ENCODE measurements at places on chromosomes 12 and 14.

DNA sequence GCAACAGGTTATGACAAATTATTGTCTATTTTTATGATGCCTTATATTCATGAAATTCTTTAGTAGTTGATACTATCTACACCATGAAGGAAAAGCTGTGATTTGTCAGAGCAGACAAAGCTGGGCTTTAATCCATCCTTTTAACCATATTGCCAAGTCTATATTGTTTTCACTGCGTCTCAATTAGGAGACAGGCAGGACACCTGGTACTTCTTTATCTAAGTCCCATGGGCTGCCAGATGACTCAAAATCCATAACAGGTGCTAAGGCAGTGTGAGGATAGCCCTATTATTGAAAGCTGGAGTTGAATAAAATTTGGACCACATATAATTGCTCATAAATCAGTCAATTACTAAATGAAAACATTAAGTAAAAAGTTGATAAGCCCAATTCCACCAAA is 22.6 kb downstream of the INSM2 start:
- no peak for DNase-seq

DNA sequence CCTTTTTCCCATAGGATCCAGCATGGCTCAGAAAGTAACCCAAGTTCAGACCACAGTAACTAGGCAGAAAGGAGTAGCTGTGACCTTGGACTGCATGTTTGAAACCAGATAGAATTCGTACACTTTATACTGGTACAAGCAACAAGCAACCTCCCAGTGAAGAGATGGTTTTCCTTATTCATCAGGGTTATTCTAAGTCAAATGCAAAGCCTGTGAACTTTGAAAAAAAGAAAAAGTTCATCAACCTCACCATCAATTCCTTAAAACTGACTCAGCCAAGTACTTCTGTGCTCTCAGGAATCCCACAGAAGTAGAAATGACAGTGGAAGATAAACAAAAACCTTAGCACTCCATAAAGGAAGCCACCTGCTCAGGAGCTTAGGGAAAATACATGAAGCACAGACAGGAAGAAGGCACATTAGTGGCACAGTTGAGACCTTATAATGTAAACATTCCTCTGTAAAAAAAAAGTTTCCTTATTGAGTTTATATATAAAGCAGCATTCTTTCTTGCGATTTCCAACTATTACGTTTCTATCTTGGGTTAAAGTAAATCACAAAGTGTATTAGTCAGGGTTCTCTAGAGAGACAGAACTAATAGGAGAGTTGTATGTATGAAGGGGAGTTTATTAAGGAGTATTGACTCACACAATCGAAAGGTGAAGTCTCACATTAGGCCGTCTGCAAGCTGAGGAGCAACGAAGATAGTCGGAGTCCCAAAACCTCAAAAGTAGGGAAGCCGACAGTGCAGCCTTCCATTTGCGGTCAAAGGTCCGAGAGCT is 398.4 kb downstream of the DAD1 start:
- no peak for DNase-seq

DNA sequence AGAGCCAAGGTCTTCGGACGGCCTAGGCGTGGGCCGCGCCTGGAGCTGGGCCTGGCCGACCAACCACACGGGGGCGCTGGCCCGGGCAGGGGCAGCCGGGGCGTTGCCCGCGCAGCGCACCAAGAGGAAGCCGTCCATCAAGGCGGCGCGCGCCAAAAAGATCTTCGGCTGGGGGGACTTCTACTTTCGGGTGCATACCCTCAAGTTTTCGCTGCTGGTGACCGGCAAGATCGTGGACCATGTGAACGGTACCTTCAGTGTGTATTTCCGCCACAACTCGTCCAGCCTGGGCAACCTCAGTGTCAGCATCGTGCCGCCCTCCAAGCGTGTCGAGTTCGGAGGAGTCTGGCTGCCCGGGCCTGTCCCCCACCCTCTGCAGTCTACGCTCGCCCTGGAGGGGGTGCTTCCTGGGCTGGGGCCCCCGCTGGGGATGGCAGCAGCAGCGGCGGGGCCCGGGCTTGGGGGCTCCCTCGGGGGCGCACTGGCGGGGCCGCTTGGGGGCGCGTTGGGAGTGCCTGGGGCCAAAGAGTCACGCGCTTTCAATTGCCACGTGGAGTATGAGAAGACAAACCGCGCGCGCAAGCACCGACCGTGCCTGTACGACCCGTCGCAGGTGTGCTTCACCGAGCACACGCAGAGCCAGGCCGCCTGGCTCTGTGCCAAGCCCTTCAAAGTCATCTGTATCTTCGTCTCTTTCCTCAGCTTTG is 4.4 kb upstream of the SHMT2 start:
- no peak for DNase-seq

GRCh38 chr14:36901861-36902260 is 240.2 kb downstream of the PAX9 start:
- no peak for DNase-seq

DNA sequence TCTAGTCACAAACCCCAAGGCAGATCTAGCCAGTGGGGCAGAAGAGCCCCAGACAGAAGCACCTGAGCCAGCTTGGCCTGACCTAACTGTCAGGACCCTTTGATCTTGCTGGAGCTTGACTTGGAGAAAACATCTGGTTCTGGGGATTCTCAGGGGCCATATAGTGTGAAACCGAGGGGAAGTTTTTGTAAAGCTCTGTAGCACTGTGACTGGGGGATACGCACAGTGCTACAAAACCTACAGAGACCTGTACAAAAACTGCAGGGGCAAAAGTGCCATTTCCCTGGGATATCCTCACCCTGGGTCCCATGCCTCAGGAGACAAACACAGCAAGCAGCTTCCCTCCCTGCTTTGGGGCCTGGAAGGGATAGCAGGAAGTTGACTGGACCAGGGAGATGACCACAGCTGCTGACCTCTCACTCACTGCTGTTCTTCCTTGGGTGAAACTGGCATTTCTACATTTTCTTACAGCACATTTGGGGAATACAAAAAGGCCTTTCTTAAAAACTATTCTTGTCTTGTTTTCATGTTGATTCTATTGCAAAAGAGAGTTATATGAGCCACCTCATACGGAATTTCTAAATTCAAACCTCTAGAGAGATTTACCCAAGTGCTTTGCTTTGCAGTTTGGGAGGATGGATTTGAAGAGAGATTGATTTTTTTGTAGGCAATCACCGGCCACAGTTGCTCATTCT is 140.0 kb downstream of the DAD1 start:
- no peak for DNase-seq

GRCh38 chr12:111215881-111216280 is 153.0 kb downstream of the PHETA1 start:
- DNase-seq, result no peak

DNA sequence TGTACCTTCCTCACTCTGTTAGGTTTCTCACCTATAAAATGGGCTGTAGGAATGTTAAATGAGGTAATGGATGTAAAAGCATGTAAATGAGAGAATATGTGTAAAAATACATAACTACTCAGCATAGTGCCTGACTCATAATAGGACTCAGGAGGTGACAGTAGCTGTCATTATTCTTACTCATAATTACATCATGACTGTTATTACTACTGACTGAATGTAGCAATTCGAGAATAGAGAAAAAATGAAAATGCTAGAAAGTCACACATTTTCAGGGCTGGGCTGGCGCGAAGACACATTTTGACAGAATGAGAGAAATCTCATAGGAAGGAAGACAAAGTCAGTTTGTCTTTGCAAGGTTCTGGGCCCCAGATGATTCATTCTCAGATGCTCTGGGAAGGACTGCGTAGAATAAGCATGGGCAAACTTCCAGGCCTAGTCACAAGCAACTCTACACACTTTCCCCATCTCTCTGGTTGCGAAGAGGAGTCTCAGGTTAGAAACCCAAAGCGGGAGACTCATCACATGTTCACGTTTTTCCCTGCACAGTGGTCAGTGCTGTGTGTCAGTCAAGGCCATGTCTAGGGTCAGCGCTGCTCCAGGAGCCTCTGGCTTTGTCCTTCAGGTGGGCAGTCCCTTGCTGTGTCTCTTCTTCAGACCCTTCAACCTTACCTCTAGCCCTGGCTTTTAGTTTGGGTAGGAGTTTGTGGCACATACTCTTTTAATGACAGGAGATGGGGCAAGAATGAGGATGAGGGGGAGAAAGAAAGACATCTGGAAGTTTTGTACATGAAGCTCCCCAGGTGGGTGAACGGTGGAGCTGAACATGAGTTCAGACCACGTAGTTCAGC is 8.4 kb downstream of the GPRC5A start:
- peak; percentile 70 for DNase-seq

DNA sequence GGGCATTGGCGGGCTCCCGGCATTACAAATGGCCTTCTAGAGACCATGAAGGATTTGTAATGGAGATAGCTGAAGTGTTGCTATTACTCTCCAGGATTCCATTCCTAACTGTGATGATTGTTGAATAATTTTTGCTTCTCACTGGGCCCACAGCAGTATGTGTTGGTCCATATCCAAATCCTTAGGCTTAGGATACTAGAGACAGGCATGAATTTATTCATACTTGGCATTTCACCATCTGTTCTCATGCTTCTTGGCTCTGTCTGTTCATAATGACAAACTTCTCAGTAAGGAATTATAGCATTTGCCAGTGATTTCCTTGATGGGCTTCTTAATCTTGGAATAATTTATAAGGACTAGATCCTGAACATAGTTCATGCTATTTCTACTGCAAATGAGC is 832.9 kb downstream of the C12orf50 start:
- DNase-seq, result no peak

DNA sequence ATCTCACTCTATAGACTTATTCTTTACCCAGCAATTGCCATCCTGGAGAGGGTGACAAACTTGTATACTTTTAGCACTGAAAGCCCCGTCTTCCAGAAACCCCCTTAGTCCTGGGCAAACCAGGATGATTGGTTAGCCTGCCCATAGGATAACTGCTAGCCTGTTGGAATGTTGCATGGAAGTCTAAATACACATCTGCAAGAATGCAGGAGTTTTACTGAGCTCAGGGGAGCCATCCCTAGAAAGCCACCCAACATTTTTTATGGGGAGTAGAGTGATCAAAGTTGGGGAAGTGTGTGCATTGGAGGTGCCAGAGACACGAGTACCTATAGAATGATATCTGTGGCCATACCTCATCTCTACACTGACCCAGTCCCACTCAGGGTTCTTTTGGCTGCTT is 155.7 kb downstream of the NRXN3 start:
- DNase-seq, result no peak

- no peak for DNase-seq
Observed at GRCh38 chr12:109686523-109686922, 27.1 kb upstream of the FAM222A start.

GRCh38 chr12:47744005-47744651 is 14.6 kb downstream of the RAPGEF3 start:
- peak; percentile 86 for DNase-seq

DNA sequence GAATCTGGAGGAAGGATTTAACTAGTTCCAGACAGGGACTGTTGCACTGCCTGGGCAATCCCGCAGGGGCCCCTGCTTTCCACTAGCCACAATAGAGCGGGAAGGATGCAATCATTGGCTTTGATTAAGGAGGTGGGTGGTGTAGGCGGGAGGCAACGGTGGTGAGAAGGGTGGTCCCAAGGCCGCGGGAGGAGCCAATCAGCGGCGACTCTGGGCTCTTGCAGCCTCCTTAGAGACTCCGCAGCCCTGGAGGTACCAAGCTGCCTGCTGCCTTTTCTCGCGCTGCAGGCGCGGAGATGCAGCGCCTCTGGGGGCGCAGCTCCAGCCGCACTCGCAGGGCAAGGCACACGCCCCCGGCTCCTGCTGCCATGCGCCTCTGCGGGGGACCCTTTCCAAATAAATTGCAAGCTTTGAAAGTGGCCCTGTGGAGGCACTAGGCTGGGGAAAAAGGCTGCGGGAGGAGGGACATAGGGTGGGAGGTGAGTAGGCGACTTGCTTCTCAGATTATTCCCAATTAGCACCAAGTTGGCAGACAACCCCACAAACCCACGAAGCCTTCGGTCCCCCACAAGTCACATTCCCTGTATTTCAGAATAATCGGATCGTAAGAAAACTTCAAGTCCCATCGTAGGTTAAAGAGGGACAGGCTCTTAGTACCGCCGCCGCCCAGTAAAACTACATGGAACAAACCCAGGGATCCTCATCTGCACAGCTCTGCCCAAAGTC is 858 bp upstream of the KCNA1 start:
- DNase-seq, result no peak

- DNase-seq, result no peak
Observed at GRCh38 chr12:51632623-51633022, 41.6 kb downstream of the SCN8A start.

DNA sequence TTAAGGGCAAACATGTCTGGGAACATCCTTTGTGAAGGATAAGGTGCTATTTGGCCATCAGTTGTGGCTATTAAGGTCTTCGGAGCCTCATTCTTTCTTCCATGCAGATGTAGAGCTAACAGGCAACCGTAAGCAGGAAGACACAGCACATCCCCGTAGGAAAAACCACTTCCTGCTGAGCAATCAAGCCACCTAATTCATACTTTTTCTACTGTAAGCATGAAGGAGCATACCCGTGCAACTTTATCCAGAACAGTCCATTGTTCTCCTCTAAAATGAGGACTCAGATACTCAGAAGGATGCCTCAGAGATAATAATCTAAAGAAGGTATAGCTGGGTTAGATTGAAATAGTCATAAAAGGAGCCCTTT is 232.0 kb downstream of the PPM1H start:
- no peak for DNase-seq

DNA sequence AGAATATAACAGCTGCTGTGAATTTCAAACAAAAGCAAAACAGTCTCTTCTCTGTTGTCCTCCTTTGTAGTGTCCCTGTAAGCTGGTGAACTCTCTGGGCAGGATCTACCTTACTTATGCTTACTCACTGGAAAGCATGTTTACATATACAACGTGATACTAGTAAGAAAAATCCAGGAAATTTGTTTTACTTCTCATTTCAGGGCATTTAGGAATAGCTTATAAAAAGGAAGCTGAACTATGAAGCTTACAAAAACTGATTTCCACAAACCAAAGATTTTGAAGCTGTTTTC is 311.0 kb downstream of the NOVA1 start:
- DNase-seq, result no peak

GRCh38 chr14:94597788-94598187 is 14.4 kb upstream of the SERPINA3 start:
- no peak for DNase-seq

DNA sequence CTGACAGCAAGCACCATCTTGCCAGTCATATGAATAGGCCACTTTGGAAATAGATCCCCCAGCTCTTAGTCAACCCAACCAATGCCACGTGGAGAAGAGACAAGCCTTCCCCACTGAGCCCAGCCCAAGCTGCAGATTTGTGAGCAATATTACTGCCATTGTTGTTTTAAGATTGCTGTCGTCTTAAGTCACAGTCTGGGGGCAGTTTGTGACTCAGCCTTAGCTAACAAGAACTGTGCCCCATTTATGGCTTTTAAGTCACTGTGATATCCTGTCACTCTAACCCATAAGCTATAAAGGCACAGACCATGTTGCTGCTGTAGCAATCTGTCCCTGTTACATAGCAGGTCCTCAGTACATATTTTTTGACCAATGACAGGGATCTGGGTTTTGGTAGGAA is 464.2 kb downstream of the MED13L start:
- DNase-seq, result peak; percentile 55

GRCh38 chr12:51393676-51394545 is 2.7 kb upstream of the GALNT6 start:
- no peak for DNase-seq

GRCh38 chr12:24111616-24112015 is 162.1 kb upstream of the SOX5 start:
- DNase-seq, result no peak

Data from LoVo (cell line).